Mesothelial cell of epicardium (in vitro differentiated cells): ENCODE measurements at places on chromosomes 3 and 15. TPM values are rescaled to one million over a fixed set of nuclear protein-coding genes. Genes with fewer than 3 reads are reported as not detected.

DNA sequence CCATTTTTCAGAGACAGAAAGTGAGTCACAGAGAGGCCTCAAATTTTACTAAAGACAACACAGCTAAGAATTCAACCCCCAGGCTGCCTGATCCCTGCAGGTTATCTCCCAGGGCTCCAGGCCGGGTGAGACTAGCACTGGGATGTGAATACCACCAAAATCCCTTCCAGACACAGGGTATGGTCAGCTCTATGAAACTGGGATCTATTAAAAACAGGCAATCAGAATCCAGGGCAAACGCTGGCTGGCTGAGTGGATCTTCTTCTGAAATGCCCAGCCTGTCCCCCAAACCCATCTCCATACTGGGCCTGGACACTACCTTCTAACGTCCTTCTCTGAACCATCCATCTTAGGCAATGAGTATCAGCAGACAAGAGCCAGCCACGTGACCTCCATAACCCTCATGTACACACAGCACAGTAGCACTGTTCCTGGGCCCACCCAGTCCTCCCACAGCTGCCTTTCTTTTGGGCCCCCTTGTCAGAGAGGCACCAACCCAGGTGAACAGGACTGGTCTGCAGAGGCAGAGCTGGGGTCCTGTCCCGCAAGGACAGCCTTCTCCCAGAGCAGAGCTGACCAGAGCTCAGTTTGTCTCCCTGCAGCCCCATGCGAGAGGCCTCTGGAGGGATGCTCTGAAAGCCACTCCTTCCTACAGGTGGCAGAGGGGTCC is 1.9 kb downstream of the RAB6B start:
- no peak for DNase-seq

- no peak for DNase-seq
Observed at GRCh38 chr15:48507416-48508065, 138.0 kb downstream of the FBN1 start.

DNA sequence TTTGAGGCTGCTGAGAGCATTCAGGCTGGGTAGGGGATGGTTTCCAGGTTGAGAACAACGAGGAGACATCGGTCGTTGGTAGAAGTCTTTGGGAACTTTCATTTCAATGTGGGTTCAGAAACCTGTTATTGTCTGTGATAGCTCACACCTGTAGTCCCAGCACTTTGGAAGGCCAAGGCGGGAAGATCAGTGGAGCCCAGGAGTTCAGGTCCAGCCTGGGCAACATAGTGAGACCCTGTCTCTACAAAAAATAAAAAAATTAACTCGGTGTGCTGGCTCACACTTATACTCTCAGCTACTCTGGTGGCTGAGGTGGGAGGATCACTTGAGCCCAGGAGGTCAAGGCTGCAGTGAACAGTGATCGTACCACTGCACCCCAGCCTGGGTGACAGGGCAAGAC is 988 bp upstream of the RNF168 start:
- DNase-seq = no peak

DNA sequence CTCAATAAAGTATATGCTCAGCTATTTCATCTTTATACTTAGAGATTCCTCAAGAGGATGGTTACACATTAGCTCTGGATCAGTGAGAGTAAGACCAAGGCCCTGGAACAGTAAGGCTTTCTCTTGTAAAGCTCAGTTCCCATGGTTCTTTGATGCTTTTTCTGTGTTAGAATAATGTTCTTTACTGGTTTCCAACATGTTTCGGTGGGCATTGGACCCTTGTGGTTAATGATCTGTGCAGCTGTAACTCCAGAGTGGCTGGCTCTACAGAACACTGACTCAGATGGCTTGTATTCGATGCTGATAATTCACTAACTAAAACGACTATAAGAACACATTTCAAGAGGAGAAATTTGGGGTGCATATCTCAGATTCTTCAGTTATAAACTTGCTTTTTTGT is 114.7 kb downstream of the AKAP13 start:
- DNase-seq = no peak

GRCh38 chr3:14335774-14336748 is 66.3 kb upstream of the SLC6A6 start:
- no peak for DNase-seq

- DNase-seq = peak; percentile 65
Observed at GRCh38 chr3:122794779-122795673, at the start of gene SLC49A4. TSS of gene SLC49A4 (plus strand) at chr3:122795069. CDS start at chr3:122795193, 124 bp downstream.

- no peak for DNase-seq
Observed at GRCh38 chr3:15286022-15286421, 46.4 kb downstream of the SH3BP5 start.

- no peak for DNase-seq
Observed at GRCh38 chr3:58801541-58801940, 135.0 kb upstream of the FAM3D start.

- peak; percentile 23 for DNase-seq
Observed at GRCh38 chr3:71584394-71585011, 975 bp upstream of the FOXP1 start.

GRCh38 chr15:96347181-96348111 is 16.9 kb downstream of the NR2F2 start:
- peak; percentile 22 for DNase-seq

- no peak for DNase-seq
Observed at GRCh38 chr3:89690646-89691045, 583.2 kb downstream of the EPHA3 start.

GRCh38 chr3:4343258-4343657 is 40.1 kb downstream of the SETMAR start:
- DNase-seq = no peak

Gene EBLN2
- 10.5 to 11.3 TPM (median 10.7 TPM) in 3 replicates for total RNA-seq

Gene NEK10
- 0.84 to 1.3 TPM (median 1.2 TPM) in 3 replicates for total RNA-seq

Gene SLC12A1
- total RNA-seq = 0.13 to 0.31 TPM (median 0.14 TPM) in 3 replicates

Gene FEZF2
- not detected in 3 replicates for total RNA-seq

Gene SHC4
- total RNA-seq = 0.58 to 0.90 TPM (median 0.64 TPM) in 3 replicates

Gene IL12A
- not detected in 3 replicates for total RNA-seq

Gene MST1R
- total RNA-seq = 3.8 to 7.0 TPM (median 4.3 TPM) in 3 replicates
